ENCODE measurements at places on chromosomes 3 and 15. TPM values are rescaled to one million over a fixed set of nuclear protein-coding genes. Genes with fewer than 3 reads are reported as not detected.

ACP3 gene
- total RNA-seq = 3.5 TPM

KLHL6 gene
- total RNA-seq = not detected

LMAN1L gene
- total RNA-seq = not detected

COL8A1 gene
- total RNA-seq = 2.6 TPM

GOLGA8B gene
- total RNA-seq = 24.0 TPM

CAPN7 gene
- 37.9 TPM for total RNA-seq

TRIM42 gene
- total RNA-seq = not detected

GOLGA6B gene
- not detected for total RNA-seq

Measured in type B pancreatic cell (in vitro differentiated cells).